T-helper 2 cell (primary cell): ENCODE measurements at places on chromosomes 7 and 10.
A peak's percentile ranks its signal among the peaks of the same experiment; 100 is the strongest.

DNA sequence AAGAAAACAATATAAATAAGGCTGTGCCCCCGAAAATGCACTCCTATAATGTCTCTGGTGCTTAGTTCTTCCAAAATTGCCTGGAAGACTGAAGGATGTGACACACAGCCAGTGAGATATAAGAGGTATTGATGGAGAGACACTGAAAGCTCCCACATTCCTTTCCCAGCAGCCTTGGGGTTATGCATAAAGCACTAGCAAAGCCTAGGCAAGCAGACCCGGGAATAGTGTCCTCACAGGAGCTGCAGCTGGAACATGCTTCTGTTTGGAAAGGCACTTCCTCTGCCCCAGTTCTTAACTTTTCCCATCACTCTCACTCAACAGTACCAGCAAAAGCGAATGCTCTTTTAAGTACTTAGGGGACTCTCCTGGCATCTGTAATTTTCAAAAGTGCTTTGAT is 178.0 kb downstream of the AMPH start:
- DNase-seq, result no peak

- DNase-seq, result peak; percentile 42
Observed at GRCh38 chr10:47311193-47311931, 10.9 kb upstream of the GDF2 start.

- DNase-seq, result no peak
Observed at GRCh38 chr10:18409599-18410397, 241.6 kb downstream of the NSUN6 start.

DNA sequence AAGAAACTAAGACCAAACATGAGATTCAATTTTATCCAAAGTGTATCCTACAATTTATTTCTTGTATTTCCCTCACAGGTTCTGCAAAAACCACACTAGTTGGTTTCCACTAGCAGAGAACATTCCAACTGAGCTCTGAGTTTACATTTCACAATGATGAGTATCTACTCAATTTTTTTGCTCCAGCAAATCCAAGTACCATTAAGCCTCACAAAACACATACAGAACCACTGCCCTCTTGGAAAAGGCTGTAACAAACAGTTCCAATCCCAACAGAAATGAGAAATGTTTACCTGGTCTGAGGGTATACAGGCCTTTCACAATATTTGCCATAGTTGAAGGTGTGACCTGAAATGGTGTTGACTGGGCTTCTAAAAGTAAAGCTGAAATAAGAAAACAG is 59.9 kb downstream of the CACUL1 start:
- DNase-seq, result no peak

GRCh38 chr10:110808615-110809014 is 63.1 kb upstream of the PDCD4 start:
- DNase-seq, result no peak

DNA sequence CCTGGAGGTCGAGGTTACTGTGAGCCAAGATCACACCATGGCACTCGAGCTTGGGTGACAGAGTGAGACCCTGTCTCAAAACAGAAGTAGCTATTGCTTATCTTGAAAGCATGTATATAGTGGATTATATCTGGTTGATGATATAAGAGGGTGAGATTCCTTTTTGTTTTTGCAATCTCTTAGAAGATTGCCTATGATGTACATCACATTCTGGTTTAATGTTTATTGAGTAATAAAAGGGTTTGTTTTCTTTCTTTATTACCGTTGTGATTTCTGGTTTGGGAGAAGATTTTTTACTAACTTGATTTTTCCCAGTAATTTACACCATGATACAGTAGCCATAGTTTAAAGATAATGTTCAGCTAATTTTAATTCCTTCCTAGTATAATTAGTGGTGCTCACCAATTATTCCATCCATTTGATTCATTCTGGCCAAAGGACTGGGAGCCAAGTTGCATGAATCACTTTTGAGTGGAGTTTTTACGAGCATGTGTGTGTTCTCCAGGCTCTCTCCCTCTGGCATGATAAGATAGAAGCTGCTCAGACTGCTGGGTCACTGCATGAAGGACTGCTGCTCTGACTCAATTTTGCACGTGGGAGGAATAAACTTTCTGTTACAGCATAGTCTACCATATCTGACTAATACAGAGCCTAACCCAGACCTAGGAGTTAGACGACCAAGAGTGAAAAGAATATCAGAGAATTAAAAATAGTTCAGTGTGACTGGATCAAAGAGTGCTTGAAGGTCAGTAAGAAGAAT is 13.5 kb upstream of the TSPAN13 start:
- DNase-seq, result no peak

GRCh38 chr7:74329225-74329624 is 40.0 kb downstream of the CLIP2 start:
- no peak for DNase-seq

- peak; percentile 76 for DNase-seq
Observed at GRCh38 chr7:66204822-66205740, at the start of gene TPST1. TSS of gene TPST1 (plus strand) at chr7:66205334. CDS start at chr7:66240426, 35,092 bp downstream.

DNA sequence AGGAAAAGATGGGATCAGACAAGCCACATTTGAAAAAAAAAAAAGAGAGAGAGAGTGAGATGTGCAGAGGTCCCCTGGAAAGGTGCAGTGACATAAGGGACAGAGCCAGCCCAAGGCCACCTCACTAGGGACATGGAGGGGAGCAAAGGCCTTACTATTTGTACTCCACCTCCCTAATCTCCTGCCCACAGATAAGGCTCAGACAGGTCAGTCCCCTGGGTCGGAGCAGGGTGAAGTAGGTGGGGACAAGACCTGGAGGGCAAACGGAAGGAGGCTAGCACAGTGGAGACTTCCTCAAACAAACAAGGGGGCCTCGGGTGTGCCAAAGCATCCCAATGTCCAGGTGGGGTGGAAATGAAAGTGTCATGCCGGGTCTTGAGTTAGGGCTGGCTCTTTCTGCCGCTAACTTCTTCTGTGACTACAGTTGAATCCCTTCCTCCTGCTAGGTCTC is 7.0 kb downstream of the PRF1 start:
- DNase-seq, result no peak

DNA sequence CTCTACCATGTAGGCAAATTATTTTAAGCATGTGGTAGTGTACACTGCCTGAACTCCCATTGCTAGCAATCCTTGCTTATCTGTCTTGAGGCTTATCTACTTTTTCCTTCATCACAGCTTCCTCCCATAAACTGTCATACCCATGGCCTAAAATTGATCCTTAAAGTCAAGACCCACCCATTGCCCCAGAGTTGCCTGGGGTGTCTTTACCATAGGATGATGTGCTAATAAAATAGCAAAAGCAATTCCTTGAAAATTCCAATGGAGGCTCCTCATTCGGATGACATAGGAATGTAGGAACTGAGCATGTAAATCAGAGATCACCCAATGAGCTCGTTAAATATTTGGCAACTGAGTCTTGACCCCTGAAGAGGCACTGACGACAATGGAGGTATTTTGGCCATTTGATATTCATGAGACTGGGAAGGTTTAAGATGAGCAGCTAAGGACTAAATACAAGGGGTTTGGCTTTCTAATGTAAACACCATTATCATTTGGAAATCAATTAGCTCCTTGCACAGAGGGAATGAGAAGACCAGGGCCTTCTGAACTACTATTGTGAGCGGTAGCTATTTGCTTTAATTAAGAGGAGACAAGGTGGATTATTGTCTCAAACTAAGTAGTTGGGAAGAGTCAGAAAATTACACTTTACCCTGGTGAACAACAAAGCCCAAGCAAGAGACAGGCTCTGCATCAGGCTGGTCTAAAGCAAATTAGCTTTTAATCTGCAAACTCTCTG is 234.9 kb downstream of the GATA3 start:
- no peak for DNase-seq

DNA sequence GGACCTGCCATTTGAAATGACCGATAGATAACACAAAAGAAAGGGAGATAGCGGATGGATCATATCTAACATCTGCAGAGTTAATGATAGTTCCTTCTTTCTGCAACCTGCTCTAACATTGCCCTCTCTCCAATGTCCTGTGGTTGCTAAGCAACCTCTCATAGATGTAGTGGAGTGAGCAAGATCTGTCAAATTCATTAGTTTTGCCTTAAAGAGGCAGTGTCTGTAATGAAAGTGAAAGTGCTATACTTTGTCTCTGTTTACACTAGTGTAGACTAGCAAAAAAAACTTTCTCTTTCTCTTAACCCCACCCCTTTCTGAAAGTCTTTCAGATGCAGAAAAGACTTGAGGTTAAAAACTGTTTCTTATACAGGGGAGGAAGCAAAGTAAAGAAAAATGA is 1196.9 kb downstream of the SORCS3 start:
- DNase-seq, result no peak

DNA sequence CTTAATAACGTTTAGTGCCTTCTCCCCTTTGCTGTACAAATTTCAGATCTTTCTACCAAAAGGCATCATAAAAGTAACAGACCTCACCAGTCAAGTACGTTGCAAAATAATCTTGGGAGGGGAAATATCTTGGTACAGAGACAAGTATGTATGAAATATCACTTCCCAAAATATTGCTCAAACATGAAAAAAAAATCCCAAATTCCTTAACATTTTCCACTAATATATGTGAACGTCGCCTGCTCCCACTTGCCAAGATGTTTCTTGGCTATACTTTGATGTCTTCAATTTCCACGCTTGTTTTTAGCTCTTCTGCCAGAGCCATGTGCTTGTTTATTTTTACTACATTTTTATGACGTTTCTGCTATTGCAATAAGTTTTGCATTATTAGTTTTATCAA is 223.5 kb downstream of the PLXNA4 start:
- DNase-seq, result no peak

GRCh38 chr7:43557831-43558495 is 24.9 kb upstream of the STK17A start:
- no peak for DNase-seq

DNA sequence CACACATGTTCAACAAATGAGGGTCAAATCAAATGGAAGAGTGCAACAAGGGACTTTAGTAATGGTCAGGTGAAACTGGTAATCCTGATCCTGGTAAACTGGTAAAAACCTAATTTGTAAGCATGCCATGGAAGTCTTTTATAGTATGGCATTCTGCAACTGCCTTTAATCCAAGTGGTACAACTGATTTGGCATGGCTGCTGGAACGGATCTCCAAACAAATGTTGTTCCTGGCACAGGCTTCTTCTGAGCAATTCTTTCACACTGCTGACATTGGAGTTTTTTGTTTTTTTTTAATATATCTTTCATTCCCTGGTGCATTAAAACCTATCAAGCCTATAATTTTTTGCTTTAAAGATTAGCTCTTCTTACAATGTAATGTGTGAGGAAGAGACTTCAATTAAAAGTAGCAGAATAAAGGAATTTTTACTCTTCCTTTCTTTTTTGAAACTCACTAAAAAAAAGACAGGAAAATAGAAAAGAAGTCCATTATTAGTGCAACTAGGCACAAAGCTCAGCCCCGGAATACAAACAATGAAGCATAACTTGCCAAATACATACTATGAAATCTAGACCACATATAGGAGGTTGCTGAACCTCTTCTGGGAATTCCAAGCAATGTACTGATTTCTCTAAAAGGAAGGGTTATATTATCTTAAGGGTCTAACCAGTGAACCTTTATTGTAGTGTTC is 79.3 kb upstream of the OIT3 start:
- no peak for DNase-seq

- DNase-seq, result no peak
Observed at GRCh38 chr10:49360271-49361177, 35.4 kb downstream of the DRGX start.

DNA sequence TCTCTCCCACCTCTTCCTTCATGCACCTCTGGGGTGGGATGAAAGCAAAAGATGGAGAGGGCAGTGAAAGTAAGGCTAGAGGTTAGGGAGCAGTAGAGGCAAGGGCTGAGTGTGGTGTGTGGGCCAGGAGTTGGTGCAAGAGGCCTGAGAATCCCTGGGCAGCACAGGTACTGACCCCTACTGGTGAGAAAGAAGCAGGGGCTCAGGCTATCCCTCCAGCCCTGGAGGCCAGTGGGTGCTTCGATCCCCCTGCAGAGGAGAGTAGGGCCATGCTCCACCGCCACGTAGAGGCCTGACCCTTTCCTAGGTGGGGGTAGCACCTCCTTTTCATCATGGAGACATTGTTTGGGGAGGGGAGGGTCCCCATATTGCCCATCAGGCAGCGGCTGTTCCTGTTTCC is 9.8 kb downstream of the CDHR1 start:
- DNase-seq, result no peak

GRCh38 chr10:21125471-21126228 is 228.5 kb upstream of the NEBL start:
- no peak for DNase-seq

DNA sequence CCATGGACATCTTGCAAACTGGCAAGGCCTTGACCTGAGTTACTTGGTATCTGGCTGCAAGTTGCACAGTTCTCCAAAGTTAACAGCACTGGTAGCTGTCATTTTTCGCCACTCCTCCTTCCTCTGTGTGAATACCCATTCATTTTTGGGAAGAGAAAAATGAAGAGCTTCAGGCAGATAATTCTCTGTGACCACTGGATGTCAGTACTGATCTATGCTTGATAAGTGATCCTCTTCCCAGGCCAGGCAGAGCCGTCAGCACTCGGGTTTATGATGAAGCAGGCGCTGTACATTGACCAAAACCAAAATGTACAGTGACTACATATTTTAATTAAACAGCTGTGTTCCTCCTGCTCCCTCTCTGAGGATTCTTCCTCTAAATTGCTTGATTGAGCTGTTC is 55.9 kb upstream of the PDZD8 start:
- no peak for DNase-seq

DNA sequence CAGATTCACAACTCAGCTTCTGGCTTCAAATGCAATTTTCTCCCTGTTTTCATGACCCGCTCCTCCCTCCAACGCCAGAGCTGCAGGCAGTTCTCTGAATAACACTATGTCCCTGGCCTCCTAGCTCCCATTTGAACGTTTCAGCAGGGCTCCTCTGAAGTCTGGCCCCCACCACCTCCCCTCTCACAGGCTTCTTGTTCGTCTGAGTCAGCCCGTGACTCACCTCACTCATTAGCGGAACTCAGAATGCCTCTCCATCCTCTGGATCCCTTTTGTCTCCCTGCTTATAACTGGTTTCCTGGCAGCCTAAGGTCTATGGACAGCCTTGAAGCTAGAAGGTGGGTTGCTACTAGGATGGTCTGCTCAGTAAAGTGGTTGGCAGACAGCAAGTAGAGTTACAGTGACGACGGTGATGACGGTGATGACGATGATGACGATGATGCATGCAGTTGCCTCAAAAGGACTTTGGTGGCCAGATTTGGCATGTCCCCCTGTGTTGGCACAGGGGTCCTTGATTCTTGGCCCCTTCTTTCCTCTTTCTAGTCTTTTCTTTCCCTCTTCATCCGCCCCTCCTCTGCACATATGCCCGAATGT is 83.3 kb upstream of the MKLN1 start:
- no peak for DNase-seq

- no peak for DNase-seq
Observed at GRCh38 chr7:53070883-53071282, 35.5 kb downstream of the POM121L12 start.

- DNase-seq, result no peak
Observed at GRCh38 chr10:132534391-132535064, 3.1 kb upstream of the INPP5A start.

GRCh38 chr7:21828841-21829240 is 116.9 kb downstream of the CDCA7L start:
- no peak for DNase-seq
